Renal cortical epithelial cell (primary cell): ENCODE measurements at places on chromosomes 1 and 21. TPM values are rescaled to one million over a fixed set of nuclear protein-coding genes. Genes with fewer than 3 reads are reported as not detected.
A peak's percentile ranks its signal among the peaks of the same experiment; 100 is the strongest.

- no peak for DNase-seq
Observed at GRCh38 chr21:45917241-45917640, 64.3 kb upstream of the COL6A1 start.

The INSRR gene
- not detected in 2 replicates for total RNA-seq

DNA sequence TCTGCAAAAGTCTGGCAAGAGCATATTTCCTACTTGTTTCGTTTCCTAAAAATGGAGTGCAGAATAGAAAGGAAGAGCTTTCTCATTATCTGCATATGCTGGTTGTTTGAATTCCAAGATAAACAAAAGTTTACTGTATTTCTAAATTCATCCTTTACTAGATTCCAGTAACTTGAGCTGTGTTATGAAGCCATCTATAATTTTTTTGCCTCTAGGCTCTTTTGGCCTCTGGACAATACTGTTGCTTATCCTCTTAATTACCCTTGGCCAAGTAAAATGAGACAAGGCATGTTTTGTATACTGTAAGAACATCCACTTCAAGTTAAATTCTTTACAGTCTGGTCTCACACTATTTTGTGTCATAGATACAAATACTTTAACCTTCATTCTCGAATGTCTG, 45.6 kb upstream of the HFM1 start:
- DNase-seq, result no peak

The DYNLT4 gene
- 0.30 and 1.7 TPM in 2 replicates for total RNA-seq

DNA sequence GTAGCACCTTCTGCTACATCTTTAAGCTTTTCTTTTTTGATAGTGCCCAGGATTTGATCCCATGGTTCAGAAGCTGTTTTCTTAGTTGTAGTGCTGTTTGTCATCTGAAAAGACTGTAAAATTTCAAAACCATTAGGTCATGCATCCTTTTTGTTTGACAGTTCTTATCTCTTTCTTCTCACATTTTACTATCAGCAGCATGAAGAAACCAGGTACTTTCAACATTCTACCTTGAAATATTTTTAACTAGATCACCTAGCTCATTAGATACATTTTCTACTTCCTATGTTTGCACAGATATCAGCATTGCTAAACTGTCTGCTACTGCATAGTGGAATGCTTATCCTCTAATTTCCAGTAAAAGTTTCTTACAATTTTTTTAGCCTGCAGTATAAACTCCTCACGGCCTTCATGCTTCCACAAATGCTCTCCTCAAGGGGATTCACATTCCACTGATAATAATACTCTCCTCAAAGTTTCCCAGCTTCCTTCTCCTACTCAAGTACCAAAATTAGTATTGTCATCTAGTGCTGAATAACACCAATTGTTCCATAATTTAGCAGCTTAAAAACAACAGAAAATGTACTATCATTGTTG, 243.9 kb upstream of the ZRANB2 start:
- DNase-seq, result no peak

DNA sequence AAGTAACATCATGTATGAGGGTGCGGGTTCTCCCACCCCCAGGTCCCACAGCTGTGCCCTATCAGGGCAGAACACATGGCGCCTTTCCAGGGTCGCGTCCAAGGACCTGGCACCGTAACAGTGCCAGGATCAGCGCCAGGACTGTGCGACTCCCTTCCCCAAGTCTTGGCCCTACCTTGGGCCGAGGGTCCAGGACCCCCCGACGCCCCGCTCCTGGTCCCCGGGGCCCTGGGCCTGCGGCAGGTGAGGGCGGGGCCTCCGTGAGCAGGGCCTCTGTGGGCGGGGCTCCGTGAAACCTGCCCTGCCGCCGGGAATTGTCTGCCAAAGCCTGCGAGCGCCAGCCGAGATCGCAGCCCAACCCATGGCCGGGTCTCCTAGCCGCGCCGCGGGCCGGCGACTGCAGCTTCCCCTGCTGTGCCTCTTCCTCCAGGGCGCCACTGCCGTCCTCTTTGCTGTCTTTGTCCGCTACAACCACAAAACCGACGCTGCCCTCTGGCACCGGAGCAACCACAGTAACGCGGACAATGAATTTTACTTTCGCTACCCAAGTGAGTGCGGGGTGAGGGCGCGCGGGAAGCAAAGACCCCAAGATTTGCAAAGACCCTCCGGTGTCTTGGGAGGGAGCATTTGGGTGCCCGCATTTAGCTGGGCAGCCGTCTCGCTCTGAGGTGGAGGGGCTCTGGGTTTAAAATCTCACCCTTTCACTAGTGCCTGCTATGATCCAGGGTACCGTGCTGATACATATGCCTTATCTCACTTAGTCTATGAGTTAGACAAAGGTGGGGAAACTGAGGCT, at the start of gene RHBG:
TSS of gene RHBG (plus strand) at position 323 of the 796 bp plus-strand sequence. CDS start at position 362, 39 bp downstream.
- DNase-seq, result no peak

DNA sequence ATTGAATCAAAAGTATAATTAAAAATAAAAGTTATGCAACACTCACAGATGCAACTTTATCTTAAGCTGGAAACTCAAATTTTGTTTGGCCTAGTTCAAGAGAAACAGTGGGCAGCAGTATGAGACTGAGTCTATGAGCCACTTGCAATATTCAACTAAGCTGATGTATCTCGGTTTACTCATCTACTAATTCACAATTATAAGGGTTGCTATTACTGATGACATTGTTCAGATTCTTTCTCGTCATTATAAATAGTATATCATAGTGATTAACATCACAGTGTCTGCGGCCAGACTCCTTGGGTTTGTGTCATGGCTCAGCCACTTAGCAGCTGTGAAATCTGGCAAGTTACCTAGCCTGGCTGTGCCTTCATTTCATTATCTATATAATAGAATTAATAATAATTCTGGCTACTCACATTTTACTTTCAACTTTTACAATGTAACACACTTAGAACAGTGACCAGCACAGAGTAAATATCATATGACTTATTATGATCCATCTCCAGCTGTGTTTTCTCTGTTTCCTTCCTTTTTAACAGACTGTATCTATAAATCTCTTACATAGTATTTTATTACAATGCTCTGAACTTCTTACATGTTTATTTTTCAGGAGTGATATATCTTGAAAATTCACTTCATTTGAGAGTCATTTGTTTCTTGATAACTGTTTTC, 194.3 kb upstream of the RGS18 start:
- no peak for DNase-seq

- peak; percentile 52 for DNase-seq
Observed at GRCh38 chr1:219990782-219991510, 55.4 kb downstream of the EPRS1 start.

- no peak for DNase-seq
Observed at GRCh38 chr1:43511394-43511793, 19.3 kb upstream of the PTPRF start.
